ENCODE measurements at places on chromosomes 12 and 14. TPM values are rescaled to one million over a fixed set of nuclear protein-coding genes. Genes with fewer than 3 reads are reported as not detected.

GRCh38 chr12:17489452-17489851 is 600.5 kb downstream of the RERGL start:
- no peak for DNase-seq

- no peak for DNase-seq
Observed at GRCh38 chr14:35044939-35045797, 904 bp upstream of the FAM177A1 start.

GRCh38 chr12:26396402-26396801 is 201.0 kb downstream of the SSPN start:
- no peak for DNase-seq

- DNase-seq = peak; percentile 83
Observed at GRCh38 chr12:26298785-26299621, 103.6 kb downstream of the SSPN start.

DNA sequence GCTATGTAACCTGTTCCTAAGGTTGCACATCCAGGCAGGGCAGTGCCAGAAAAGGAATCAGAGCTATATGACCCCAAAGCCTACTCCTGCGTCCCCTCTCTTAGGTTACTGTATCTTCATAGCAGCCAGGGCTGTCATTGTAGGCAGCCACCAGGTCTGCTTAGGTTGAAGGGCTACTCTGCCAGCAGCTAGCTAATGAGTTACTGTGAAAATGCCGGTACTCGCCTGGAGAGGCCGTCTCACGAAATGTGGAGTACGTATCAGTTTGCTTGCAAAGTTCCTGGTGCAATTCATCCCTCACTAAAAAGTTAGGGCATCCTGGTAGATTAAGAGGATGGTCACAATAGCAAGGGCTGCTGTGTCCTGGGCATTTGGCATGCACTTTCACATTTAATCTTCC is 50.9 kb downstream of the RPH3A start:
- DNase-seq = no peak

DNA sequence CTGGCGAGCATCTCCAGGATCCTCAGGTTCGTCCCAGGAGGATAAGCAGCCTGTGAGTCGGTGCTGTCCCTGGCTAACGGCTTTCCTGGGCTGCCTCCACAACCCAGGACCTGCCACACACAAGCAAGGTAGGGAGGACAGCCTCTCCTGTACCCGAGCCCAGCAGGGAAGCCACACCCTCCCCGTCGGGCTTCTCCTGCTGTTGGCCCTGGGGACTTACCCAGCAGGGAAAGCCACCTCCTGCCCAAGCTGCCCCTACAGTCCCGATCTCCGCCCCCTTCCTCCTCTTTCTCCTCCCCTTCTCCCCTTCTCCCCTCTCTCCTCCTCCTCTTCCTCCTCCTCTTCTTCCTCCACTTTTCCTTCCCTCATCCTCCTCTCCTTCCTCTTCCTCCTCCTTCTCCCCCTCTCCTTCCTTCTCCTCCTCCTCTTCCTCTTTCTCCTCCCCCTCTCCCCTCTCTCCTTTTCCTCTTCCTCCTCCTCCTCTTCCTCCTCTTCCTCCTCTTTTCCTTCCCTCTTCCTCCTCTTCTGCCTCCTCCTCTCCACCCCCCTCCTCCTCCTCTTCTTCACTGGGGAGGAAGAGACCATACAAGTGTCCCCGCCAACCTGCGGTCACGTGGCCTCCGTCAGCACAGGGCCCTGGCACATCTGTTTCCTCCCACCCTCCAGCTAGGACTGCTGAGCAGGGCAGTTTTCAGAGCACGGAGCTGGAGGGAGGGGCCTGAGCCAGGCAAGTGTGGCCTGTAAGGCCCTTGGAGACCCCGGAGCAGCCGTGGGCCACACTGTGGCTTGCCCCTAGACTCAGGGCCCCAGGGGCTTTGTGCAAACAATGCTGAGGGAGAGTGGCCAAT is 17.3 kb upstream of the RFLNA start:
- DNase-seq = no peak

DNA sequence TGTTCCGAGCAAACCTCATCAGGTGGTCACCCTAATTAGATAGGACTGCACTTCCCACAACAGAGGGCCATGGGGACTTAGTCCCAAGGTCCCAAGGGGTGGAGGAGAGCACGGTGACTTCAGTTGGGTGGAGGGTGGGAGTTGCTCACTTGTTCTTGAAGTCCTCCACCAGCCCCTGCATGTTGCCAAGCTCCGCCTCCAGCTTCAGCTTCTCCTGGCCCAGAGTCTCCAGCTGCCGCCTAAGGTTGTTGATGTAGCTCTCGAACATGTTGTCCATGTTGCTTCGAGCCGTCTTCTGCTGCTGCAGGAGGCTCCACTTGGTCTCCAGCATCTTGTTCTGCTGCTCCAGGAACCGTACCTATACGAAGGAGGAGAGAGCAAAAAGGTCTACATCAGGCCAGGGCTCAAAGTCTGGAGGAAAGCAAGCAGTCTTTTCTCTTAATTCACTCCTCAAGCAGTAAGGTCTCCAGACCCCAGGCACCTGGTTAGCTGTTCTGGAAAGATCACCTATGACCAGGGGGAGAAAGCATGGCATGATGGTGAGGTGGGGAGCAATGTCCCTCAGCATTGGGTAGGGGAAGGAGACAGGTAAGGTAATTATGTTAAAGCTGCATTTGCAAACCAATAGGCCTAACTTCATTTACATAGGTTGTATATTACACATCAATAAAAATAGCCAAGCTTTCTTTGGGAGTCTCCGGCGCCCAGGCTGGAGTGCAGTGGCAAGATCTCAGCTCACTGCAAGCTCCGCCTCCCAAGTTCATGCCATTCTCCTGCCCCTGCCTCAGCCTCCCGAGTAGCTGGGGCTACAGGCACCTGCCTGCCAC is 2.9 kb downstream of the KRT8 start:
- DNase-seq = no peak

DNA sequence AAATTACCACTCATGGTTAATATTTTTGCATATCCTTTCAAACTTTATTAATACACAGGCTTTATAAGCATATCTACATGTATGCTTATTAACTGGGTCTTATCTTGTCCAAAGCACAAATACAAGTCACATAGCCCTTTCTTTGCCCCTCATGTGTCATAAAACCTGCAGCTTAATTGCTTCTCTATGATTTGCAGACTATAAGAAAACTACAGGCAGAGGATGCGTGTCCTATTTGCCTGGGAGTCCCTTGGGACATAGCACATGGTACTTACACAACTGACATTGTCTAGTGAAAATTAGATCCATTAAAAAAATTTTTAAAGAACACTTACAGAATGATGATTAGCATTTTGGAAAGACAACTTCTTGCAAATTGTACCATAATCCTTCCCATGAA is 190.5 kb upstream of the PLEKHA5 start:
- no peak for DNase-seq

- peak; percentile 58 for DNase-seq
Observed at GRCh38 chr12:69239922-69240630, 707 bp downstream of the CPSF6 start.

DNA sequence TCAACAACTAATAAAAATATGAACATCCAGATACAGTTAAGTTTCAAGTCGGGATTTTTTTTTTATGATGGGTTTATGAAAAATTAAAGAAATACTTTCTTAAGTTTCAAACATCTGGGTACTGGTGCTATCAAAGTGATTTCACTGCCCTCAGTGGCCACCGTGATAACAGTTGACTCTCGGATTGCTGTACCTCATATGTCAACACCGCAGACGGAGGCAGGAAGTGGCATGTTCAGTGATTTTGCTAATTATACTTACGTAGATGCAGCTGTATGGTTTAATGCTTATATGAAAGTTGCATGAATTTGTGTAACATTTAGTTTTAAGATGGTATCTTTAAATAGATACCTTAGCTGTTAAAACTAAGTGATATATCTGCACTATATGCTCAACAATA is 20.8 kb upstream of the FBLN5 start:
- DNase-seq = no peak

- DNase-seq = peak; percentile 96
Observed at GRCh38 chr12:90090929-90091651, 382.5 kb upstream of the ATP2B1 start.

DNA sequence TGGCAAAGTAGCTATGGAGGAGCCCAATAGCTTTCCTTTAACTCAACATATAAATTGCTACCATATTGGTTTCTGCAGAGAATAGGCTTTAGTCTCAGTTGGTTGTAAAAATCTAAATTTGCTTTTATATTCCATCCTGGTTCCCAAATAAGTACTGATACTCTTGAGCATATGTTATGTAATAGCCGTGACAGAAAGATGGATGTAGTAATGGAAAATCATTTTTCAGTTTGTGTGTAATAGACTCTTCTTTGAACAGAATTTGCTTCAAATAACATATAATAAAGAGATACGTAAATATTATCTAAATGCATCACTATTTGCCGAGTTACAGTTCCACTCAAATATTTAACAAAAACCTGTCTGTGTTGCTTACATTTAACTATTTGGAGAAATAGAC is 271.6 kb downstream of the LRFN5 start:
- no peak for DNase-seq

GRCh38 chr14:27061299-27061698 is 463.5 kb upstream of the NOVA1 start:
- DNase-seq = no peak

DNA sequence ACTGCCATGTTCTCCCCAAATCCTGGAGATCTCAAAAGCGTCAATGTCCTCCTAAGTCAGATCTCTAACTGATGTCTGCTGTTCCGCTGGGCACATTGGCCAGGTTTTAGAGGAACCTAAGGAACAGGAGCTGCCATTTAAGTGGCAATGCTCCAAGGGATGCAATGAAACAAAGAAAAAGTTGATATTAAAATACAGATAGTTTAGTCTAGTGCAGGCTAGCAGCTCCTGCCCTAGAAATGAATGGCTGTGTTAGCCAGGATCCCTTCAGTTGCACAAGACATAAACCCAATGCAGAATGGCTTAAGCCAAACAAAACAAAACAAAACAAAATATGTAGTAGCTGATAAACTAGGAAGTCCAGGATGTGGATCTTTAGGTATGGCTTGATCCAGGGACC is 144.1 kb downstream of the HMGA2 start:
- DNase-seq = no peak

- no peak for DNase-seq
Observed at GRCh38 chr12:64385019-64385418, 5.5 kb downstream of the C12orf56 start.

DNA sequence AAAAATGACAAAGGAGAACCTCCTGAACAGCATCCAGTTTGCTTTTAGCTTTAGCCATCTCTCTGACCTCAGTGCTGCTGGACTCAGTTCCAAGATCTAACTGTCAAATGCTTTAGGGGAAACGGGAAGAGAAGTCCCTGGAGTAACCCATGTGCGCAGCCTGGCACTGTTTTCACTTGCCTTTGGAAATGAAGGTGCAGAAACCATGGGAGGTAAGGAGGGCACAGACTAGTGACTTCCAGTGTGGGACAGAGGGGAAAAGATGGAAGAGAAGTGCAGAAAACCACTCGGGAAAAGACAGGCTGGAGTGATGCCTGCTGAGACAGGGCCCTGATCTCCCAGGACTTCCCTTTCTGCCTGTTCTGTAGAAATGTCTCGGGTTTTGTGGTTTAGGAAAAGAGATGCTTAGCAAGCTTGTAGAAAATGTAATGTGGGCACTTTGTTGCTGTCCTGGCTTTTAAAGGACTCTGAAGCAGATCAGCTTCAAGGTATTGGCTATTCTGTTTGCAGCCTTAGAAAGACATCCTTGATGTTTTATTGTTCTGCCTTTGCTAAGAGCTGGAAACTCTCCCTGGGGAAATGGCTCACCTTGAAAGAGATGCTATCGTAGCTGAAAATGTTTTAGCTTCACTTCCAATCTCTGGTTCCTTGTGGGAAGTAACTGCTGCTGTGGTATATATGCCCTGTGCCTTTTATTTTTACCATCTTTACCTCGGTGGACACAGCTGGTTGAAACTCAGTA is 124.6 kb upstream of the HIF1A start:
- DNase-seq = no peak

DNA sequence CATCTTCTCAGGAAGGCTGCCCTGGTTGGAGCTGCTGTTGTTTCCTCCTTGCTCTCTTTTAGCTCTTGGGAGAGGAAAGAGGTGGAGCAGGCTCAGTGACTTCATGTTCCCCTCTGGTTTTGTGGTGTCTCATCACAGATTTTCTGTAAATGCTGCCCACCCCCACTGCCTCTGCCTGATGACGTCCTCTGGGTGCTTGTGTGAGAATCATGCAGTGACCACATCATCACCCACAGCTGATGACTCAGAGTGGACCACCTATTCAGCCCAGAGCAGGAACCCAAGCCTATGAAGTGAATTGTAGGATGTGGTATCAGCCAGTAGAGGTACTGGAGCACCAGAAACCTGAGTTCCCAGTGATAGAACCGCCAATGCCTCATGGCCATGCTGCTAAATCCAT is at the start of gene GZMB:
GZMB (minus strand) TSS at position 33 of the 400 bp plus-strand sequence; CDS start at position 3, 30 bp downstream.
- DNase-seq = no peak

GRCh38 chr14:63051992-63052391 is 6.7 kb upstream of the KCNH5 start:
- peak; percentile 2 for DNase-seq

- peak; percentile 9 for DNase-seq
Observed at GRCh38 chr14:36222952-36223468, 46.5 kb upstream of the PTCSC3 start.

- DNase-seq = peak; percentile 57
Observed at GRCh38 chr12:108430245-108430644, 84.8 kb upstream of the FICD start.

DNA sequence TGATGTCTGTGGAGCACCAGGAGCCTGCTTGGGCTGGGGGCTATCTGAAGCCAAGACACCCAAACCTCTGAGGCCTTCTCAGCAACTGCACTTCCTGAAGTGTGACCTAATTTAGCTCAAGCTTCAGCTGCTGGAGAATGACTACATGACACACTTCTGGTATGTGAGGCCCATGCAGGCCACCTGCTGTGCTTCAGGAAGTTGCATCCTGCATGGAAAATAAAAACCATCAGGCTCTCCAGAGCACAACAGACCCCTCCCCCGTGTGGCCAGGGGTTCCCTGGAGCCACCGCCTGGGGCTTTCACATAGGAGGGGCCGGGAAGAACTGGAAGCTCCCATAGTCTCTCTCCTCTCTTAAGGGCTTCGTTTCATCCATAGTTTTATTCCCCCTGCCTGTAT is 217.7 kb downstream of the SLC15A4 start:
- DNase-seq = peak; percentile 62

GRCh38 chr14:98578204-98578603 is 693.8 kb downstream of the BCL11B start:
- peak; percentile 60 for DNase-seq

- no peak for DNase-seq
Observed at GRCh38 chr12:70603044-70603443, 34.2 kb downstream of the PTPRB start.

- DNase-seq = no peak
Observed at GRCh38 chr12:27199638-27200300, 44.3 kb upstream of the STK38L start.

- peak; percentile 65 for DNase-seq
Observed at GRCh38 chr12:128784030-128784760, 39.6 kb downstream of the SLC15A4 start.

- DNase-seq = no peak
Observed at GRCh38 chr12:90305379-90305778, 596.7 kb upstream of the ATP2B1 start.

The CAPZA3 gene
- total RNA-seq = not detected

The KICS2 gene
- 7.4 TPM for total RNA-seq

The PPFIBP1 gene
- total RNA-seq = 96.9 TPM

The LRRC9 gene
- not detected for total RNA-seq

The ENDOU gene
- not detected for total RNA-seq

The ESRRB gene
- total RNA-seq = 0.27 TPM

The MAP3K9 gene
- 5.8 TPM for total RNA-seq

The P2RX2 gene
- total RNA-seq = not detected

The CEP128 gene
- total RNA-seq = 9.5 TPM

The PROX2 gene
- not detected for total RNA-seq

The SIX6 gene
- 0.12 TPM for total RNA-seq

The SLC17A8 gene
- not detected for total RNA-seq
